Foreskin keratinocyte (primary cell): ENCODE measurements at places on chromosomes 1 and 21. TPM values are rescaled to one million over a fixed set of nuclear protein-coding genes. Genes with fewer than 3 reads are reported as not detected.

Gene ADSS2
- 38.6 and 42.8 TPM in 2 replicates for total RNA-seq

Gene SYT6
- total RNA-seq: not detected in 2 replicates

Gene RHCE
- 0.07 and 0.10 TPM in 2 replicates for total RNA-seq

Gene DNM3
- total RNA-seq: 2.1 and 2.3 TPM in 2 replicates

Gene GJA9
- 0.21 and 0.27 TPM in 2 replicates for total RNA-seq

Gene OR2W3
- total RNA-seq: not detected in 2 replicates

Gene TFF1
- total RNA-seq: not detected in 2 replicates

Gene C1orf116
- total RNA-seq: 76.9 and 78.2 TPM in 2 replicates

Gene OPRD1
- not detected in 2 replicates for total RNA-seq

Gene CDC42BPA
- total RNA-seq: 16.4 and 18.0 TPM in 2 replicates

Gene PGBD2
- 3.4 and 4.1 TPM in 2 replicates for total RNA-seq

Gene KRTAP13-2
- not detected in 2 replicates for total RNA-seq

Gene CELA2A
- not detected in 2 replicates for total RNA-seq

Gene UBL4B
- not detected in 2 replicates for total RNA-seq

Gene PTPN14
- 47.6 and 48.2 TPM in 2 replicates for total RNA-seq

Gene ZMYND12
- 0.46 and 0.54 TPM in 2 replicates for total RNA-seq

Gene TRIM17
- 0.68 and 0.81 TPM in 2 replicates for total RNA-seq

Gene ZBED6
- 18.8 and 20.1 TPM in 2 replicates for total RNA-seq

Gene SELENON
- 52.7 and 53.3 TPM in 2 replicates for total RNA-seq

Gene IQGAP3
- 29.4 and 35.7 TPM in 2 replicates for total RNA-seq

Gene MYOG
- total RNA-seq: not detected in 2 replicates

Gene CATSPERE
- 0.07 and 0.21 TPM in 2 replicates for total RNA-seq

Gene NTNG1
- 8.4 and 9.9 TPM in 2 replicates for total RNA-seq

Gene AMY1B
- total RNA-seq: not detected in 2 replicates

Gene KRTAP10-12
- not detected in 2 replicates for total RNA-seq

Gene ALX3
- total RNA-seq: not detected in 2 replicates

Gene EDN2
- total RNA-seq: 0.11 and 0.27 TPM in 2 replicates

Gene PGM1
- 33.3 and 49.4 TPM in 2 replicates for total RNA-seq

Gene HUNK
- total RNA-seq: 0.17 and 0.42 TPM in 2 replicates

Gene C8B
- total RNA-seq: not detected in 2 replicates

Gene ATP6V1G3
- not detected in 2 replicates for total RNA-seq

Gene ARMH1
- 0.18 TPM in 1 of 2 replicates, not detected in the other for total RNA-seq

Gene SYCP1
- not detected in 2 replicates for total RNA-seq

Gene TMCO2
- not detected in 2 replicates for total RNA-seq

Gene ILF2
- 248 and 264 TPM in 2 replicates for total RNA-seq

Gene F3
- 472 and 766 TPM in 2 replicates for total RNA-seq

Gene ISG15
- 300 and 424 TPM in 2 replicates for total RNA-seq

Gene NOL9
- total RNA-seq: 22.8 and 24.5 TPM in 2 replicates

Gene C1orf141
- total RNA-seq: not detected in 2 replicates
